ENCODE measurements at places on chromosomes 6 and 20. TPM values are rescaled to one million over a fixed set of nuclear protein-coding genes. Genes with fewer than 3 reads are reported as not detected.

DBNDD2 gene
- total RNA-seq = 103 TPM

SLC22A3 gene
- 23.3 TPM for total RNA-seq

ASIP gene
- total RNA-seq = not detected

C20orf204 gene
- under 0.01 TPM for total RNA-seq

PRSS16 gene
- total RNA-seq = not detected

NT5DC1 gene
- total RNA-seq = 8.6 TPM

MAP1LC3A gene
- total RNA-seq = 88.1 TPM

CLPSL2 gene
- not detected for total RNA-seq

RSPH3 gene
- 13.6 TPM for total RNA-seq

TMEM244 gene
- total RNA-seq = not detected

DPPA5 gene
- total RNA-seq = not detected

TRAM2 gene
- 15.0 TPM for total RNA-seq

NTSR1 gene
- 12.1 TPM for total RNA-seq

FAM217A gene
- not detected for total RNA-seq

DNA sequence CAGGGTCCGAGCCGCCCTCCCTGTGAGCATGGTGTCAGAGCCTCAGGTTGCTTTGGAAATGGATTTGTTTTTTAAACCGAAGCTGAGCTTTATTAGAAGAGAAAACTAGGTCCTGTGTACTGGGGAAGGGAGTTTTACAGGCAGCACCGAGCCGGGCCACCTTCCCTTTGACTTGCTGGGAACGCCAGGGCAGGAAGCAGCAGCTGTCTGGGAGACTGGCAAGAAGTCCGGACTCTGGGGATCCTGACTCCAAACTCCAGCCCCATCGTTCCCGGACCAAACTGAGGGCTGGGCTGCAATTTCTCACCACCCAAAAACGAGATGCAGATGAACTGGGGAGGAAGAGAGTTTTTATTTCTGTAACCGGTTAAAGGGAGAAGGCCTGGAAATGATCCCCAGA lies 214.9 kb upstream of the KCNG1 start:
- no peak for DNase-seq
- peaks cover 19% of the 10 kb centered on the region for H3K27me3 ChIP-seq

GRCh38 chr6:126600258-126600916 lies 260.5 kb downstream of the CENPW start:
- no peaks in the 10 kb centered on the region for H3K36me3 ChIP-seq
- no peak overlapping the region for H3K27ac ChIP-seq
- no peaks in the 10 kb centered on the region for H3K27me3 ChIP-seq
- H3K4me1 ChIP-seq = no peaks in the 10 kb centered on the region
- H3K4me3 ChIP-seq = no peak overlapping the region
- no peak for DNase-seq

DNA sequence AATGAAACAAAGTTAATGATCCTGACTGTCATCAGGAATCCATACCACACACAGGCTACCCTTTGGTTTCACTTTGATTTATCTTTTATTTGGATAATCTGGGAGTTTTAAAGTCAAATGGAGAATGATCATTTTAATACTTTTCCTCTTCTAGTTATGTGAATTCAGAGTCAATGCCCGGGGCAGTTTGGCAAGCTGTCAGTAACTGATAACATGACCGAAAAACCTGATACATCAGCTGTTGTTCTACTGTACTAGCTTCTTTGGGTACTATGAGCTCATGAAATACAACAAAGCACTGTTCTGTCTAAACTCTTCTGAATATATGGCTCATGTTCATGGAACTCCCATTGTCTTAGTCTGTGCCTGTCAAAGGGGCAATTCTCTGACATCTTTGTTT lies 30.2 kb downstream of the KLHL31 start:
- H3K4me3 ChIP-seq = no peak overlapping the region
- no peak overlapping the region for H3K27ac ChIP-seq
- H3K36me3 ChIP-seq = no peaks in the 10 kb centered on the region
- no peak for DNase-seq
- H3K27me3 ChIP-seq = no peaks in the 10 kb centered on the region
- no peaks in the 10 kb centered on the region for H3K4me1 ChIP-seq

- H3K4me3 ChIP-seq = no peak overlapping the region
- H3K27ac ChIP-seq = no peak overlapping the region
- H3K27me3 ChIP-seq = peaks cover 19% of the 10 kb centered on the region
- no peak for DNase-seq
- H3K4me1 ChIP-seq = peaks cover 10% of the 10 kb centered on the region
Measured at GRCh38 chr6:43287717-43288679, 10.1 kb upstream of the SLC22A7 start.

- H3K27ac ChIP-seq = no peak overlapping the region
- no peak overlapping the region for H3K4me3 ChIP-seq
- peaks cover 6% of the 10 kb centered on the region for H3K4me1 ChIP-seq
- H3K36me3 ChIP-seq = no peaks in the 10 kb centered on the region
- no peak for DNase-seq
Measured at GRCh38 chr6:120826253-120826652, 508.0 kb downstream of the TBC1D32 start.

- DNase-seq = no peak
- no peaks in the 10 kb centered on the region for H3K27me3 ChIP-seq
- H3K4me1 ChIP-seq = peaks cover 9% of the 10 kb centered on the region
- H3K36me3 ChIP-seq = no peaks in the 10 kb centered on the region
Measured at GRCh38 chr6:20810727-20811108, 276.5 kb downstream of the CDKAL1 start.

GRCh38 chr6:138582573-138582972 lies 83.3 kb upstream of the NHSL1 start:
- DNase-seq = no peak
- H3K36me3 ChIP-seq = no peaks in the 10 kb centered on the region
- no peaks in the 10 kb centered on the region for H3K4me1 ChIP-seq
- H3K27me3 ChIP-seq = no peaks in the 10 kb centered on the region
- H3K4me3 ChIP-seq = no peak overlapping the region

DNA sequence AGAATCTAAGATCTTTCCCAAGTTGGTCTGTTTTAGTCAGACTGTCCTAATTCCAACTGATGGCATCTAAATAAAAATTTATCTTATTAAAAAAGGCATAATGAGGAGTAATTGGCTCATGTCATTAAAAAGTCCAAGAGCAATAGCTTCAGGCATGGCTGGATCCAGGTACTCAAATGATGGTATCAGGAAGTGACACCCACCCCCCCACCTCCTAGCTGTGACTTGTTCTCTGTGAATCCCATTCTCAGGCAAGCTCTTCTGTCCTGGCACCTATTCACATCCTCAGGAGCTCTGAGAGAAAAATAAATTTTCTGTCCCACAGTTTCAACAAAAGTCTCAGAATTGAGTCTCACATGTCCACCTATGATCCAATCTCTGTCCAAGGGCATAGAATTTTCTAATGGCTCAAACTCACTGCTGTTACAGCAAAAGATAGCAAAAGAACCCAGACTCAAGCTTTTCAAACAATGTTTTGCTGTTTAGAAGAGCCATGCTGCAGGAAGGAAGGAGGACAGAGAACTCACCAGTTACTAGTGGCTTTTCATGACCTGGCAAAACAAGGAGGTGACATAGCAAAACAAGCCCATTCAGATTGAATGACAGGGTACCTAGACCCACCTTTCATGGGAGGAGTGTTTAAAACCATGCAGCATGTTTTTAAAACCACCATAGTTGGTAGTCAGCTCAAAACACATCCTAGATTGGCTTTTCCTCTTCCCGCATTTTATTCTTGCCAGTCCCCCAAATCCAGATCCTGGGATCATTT lies 496.1 kb downstream of the PREX1 start:
- no peaks in the 10 kb centered on the region for H3K27me3 ChIP-seq
- peaks cover 45% of the 10 kb centered on the region for H3K4me1 ChIP-seq
- no peak overlapping the region for H3K4me3 ChIP-seq
- peak overlapping the region; percentile 75 for H3K27ac ChIP-seq

GRCh38 chr6:105859457-105859856 lies 226.7 kb upstream of the PRDM1 start:
- no peak overlapping the region for H3K4me3 ChIP-seq
- H3K36me3 ChIP-seq = no peaks in the 10 kb centered on the region
- no peaks in the 10 kb centered on the region for H3K27me3 ChIP-seq
- H3K27ac ChIP-seq = no peak overlapping the region

DNA sequence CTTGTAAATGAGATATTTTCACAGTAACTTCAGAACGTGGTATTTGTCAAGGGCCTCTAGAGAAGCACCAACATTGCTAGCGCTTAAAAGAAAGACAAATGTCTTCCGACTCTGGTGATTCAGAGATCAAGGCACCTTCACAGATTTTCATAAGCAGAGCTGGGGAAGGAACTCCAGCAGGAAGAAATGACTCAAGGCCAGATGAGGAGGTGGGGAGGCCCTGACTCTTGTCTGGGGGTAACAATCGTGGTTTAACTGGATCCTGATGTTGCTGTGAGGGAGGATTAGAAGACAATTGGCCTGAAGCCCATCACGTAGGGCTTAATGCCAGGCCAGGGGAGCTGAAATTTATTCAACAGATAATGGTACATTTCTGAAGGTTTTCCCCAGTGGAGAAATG lies 122.9 kb upstream of the QKI start:
- no peak for DNase-seq
- H3K27ac ChIP-seq = no peak overlapping the region
- H3K4me1 ChIP-seq = no peaks in the 10 kb centered on the region
- H3K27me3 ChIP-seq = no peaks in the 10 kb centered on the region
- H3K4me3 ChIP-seq = no peak overlapping the region

GRCh38 chr20:13455713-13456112 lies 183.0 kb downstream of the TASP1 start:
- H3K4me3 ChIP-seq = no peak overlapping the region
- H3K27me3 ChIP-seq = no peaks in the 10 kb centered on the region
- H3K4me1 ChIP-seq = no peaks in the 10 kb centered on the region
- DNase-seq = no peak
- no peak overlapping the region for H3K27ac ChIP-seq
- H3K36me3 ChIP-seq = no peaks in the 10 kb centered on the region

- H3K4me1 ChIP-seq = no peaks in the 10 kb centered on the region
- H3K27ac ChIP-seq = no peak overlapping the region
- no peaks in the 10 kb centered on the region for H3K36me3 ChIP-seq
- H3K4me3 ChIP-seq = no peak overlapping the region
- DNase-seq = no peak
- H3K27me3 ChIP-seq = no peaks in the 10 kb centered on the region
Measured at GRCh38 chr20:24589381-24589780, 120.0 kb downstream of the SYNDIG1 start.

- no peak for DNase-seq
- H3K27ac ChIP-seq = no peak overlapping the region
- no peaks in the 10 kb centered on the region for H3K4me1 ChIP-seq
Measured at GRCh38 chr20:51389543-51390264, 152.8 kb downstream of the NFATC2 start.

DNA sequence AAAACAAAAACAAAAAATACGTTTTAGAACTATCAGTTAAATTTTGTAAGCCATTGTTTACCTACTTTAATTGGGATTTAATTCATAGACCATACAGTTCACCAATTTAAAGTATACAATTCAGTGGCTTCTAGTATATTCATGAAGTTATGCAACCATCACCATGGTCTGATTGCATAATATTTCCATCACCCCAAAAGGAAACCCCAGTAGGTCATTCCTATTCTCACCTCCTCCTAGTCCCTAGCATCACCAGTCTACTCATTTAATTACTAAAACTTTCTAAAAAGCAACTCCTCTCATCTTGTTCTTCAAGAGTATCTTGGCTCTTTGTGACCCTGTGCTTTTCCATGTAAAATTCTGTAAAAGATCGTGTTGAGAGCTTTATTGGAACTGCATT lies 60.2 kb downstream of the ASXL1 start:
- H3K27me3 ChIP-seq = no peaks in the 10 kb centered on the region
- H3K36me3 ChIP-seq = no peaks in the 10 kb centered on the region
- H3K27ac ChIP-seq = no peak overlapping the region
- H3K4me1 ChIP-seq = peaks cover 31% of the 10 kb centered on the region

DNA sequence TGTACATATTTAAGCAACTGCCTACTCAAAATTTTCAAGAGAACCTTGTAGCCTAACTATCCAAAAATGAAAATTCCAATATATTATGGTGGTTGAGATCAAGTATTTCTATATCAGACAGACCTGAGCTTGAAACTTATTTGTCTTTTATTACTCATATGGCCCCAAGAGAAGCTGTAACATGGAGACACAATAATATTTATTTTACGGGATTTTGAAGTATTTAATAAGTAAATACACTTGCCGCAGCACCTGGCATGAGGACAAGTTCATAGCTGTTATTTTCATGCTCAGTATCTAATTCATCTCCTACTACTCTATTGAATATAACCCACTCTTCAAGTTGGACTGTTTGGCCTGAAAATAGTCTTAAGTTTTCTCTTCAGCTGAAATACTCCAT lies 28.0 kb downstream of the PTPRK start:
- H3K4me1 ChIP-seq = peaks cover 22% of the 10 kb centered on the region
- no peaks in the 10 kb centered on the region for H3K27me3 ChIP-seq
- peak overlapping the region; percentile 78 for H3K27ac ChIP-seq
- H3K4me3 ChIP-seq = peak overlapping the region; percentile 47
- H3K36me3 ChIP-seq = no peaks in the 10 kb centered on the region

- no peaks in the 10 kb centered on the region for H3K27me3 ChIP-seq
- no peaks in the 10 kb centered on the region for H3K4me1 ChIP-seq
- peak overlapping the region; percentile 38 for H3K4me3 ChIP-seq
- no peak for DNase-seq
- H3K36me3 ChIP-seq = no peaks in the 10 kb centered on the region
Measured at GRCh38 chr6:153130515-153131036, 506 bp downstream of the RGS17 start.

- H3K4me3 ChIP-seq = no peak overlapping the region
- DNase-seq = no peak
- H3K36me3 ChIP-seq = no peaks in the 10 kb centered on the region
- no peak overlapping the region for H3K27ac ChIP-seq
- no peaks in the 10 kb centered on the region for H3K4me1 ChIP-seq
- no peaks in the 10 kb centered on the region for H3K27me3 ChIP-seq
Measured at GRCh38 chr6:100370265-100370664, 94.5 kb downstream of the SIM1 start.

GRCh38 chr6:76892542-76892941 lies 570.7 kb downstream of the HTR1B start:
- H3K4me3 ChIP-seq = no peak overlapping the region
- H3K36me3 ChIP-seq = no peaks in the 10 kb centered on the region
- no peaks in the 10 kb centered on the region for H3K27me3 ChIP-seq
- no peak for DNase-seq

- DNase-seq = peak; percentile 80
- H3K4me3 ChIP-seq = peak overlapping the region; percentile 75
- H3K27ac ChIP-seq = peak overlapping the region; percentile 92
- H3K27me3 ChIP-seq = no peaks in the 10 kb centered on the region
- no peaks in the 10 kb centered on the region for H3K4me1 ChIP-seq
Measured at GRCh38 chr6:163415620-163416556, 1.4 kb downstream of the QKI start.

- DNase-seq = no peak
- H3K27ac ChIP-seq = no peak overlapping the region
- no peaks in the 10 kb centered on the region for H3K36me3 ChIP-seq
Measured at GRCh38 chr6:56963043-56963442, 8.1 kb downstream of the BEND6 start.
